Right renal pelvis (tissue), 4 donors: ENCODE measurements at places on chromosomes 13 and 19. TPM values are rescaled to one million over a fixed set of nuclear protein-coding genes. Genes with fewer than 3 reads are reported as not detected.

- no peak for DNase-seq
These were observed 12.4 kb downstream of the ERFL start for GRCh38 chr19:41915776-41916414.

DNA sequence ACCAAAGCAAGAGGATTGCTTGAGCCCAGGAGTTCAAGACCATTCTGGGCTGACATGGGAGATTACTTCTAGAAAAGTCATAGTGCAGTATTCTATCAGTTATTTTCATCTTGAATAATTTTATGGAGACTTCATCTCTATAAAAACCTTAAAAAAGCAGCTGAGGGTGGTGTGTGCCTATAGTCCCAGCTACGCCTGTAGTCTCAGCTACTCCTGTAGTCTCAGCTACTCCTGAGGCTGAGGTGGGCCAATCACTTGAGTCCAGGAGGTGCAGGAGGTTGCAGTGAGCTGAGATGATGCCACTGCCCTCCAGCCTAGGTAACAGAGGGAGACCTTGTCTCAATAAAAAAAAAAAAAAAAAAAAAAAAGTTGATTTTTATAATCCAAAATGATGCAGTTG is 22.1 kb upstream of the KCTD4 start:
- DNase-seq = no peak

GRCh38 chr13:40589285-40590109 is 76.9 kb downstream of the FOXO1 start:
- peak; percentile 12 for DNase-seq

B3GNT8 gene
- 4.1 TPM for polyA plus RNA-seq

CADM4 gene
- polyA plus RNA-seq = 48.7 TPM

GRCh38 chr13:49838989-49839388 is 46.5 kb upstream of the KPNA3 start:
- no peak for DNase-seq

DNA sequence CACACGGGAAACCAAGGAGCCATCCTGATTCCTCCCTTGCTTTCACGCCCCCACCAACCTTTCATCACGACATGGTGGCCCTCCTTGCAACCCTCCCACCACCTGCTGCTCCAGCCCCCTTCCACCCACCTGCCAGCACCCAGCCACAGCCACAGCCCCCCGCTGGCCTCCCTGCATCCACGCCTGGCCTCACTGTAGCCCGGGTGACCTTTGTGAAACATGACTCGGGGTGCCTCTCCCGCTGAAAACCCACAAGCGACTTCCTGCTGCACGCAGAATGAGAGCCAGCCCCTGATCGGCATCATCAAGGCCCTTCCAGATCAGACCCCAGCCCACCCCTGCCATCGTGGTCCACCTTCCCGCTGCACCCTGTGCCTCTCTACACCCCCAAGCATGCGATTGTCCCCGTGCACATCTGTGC is 14.9 kb downstream of the POP4 start:
- no peak for DNase-seq

CACNG7 gene
- 0.86 TPM for polyA plus RNA-seq

CEBPA gene
- 3.9 TPM for polyA plus RNA-seq

- no peak for DNase-seq
These were observed 465.1 kb upstream of the PCDH20 start for GRCh38 chr13:61880578-61881283.

- no peak for DNase-seq
These were observed 167.1 kb downstream of the LMO7 start for GRCh38 chr13:75803164-75803611.

FAM98C gene
- polyA plus RNA-seq = 13.2 TPM

DNA sequence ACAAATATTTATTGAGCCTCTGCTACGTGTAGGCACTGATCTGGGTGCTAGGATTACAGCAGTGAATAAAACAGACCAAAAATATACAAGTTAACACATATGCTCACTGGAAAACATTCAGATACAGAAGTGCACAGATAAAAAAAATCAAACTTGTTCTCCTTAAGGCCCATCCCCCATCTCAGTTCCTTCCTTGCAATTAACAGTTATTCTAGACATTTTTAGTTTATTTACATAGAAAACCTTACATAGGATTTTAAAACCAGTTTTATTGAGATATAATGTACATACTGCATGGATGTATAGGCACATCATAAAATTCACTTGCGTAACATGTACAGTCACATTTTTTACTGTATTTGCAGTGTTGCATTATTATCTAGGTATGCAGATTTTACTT is 36.5 kb upstream of the HMGB1 start:
- no peak for DNase-seq

GRCh38 chr13:99426426-99426825 is 74.8 kb upstream of the TM9SF2 start:
- DNase-seq = no peak

DNA sequence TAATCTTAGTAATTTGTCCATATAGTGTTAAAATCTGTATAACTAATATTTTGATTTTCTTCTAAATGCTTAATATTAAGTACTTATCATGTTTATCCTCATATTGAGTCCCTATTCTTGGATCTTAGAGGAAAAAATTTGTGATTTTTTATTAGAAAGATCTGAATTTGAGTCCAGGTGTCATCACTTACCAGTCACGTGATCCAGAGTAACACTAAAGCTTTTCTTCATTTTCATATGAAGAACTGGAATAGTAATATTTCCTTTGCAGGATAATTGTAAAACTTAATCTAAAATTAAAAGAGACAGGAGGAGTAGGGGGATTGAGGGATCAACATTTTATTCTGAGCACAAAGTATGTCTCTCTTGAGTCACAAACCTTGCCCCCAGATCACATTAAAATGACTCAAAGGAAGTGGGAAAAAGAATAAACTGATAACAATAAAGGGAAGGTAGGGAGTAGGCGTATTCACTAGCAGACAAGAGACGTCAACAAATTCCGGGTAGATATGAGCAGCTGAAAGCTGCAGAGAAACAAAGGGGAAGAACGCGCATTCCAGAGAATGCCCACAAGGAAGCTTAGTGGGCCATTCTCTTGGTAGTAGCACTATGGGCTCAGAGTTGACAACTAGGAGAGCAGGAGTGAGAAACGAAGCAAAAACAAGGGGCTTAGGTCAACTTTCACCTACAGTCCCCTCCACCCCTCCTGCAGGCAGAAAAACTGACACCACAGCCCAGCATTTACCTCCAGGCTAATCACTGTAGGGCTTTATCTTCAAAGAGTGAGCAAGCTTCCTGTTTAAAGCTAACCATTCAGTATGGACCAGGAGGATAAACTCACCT is 123.1 kb downstream of the SPRY2 start:
- DNase-seq = no peak

ANKRD24 gene
- 1.4 TPM for polyA plus RNA-seq

- DNase-seq = no peak
These were observed 1436.4 kb downstream of the UQCRFS1 start for GRCh38 chr19:27776524-27776923.

DNA sequence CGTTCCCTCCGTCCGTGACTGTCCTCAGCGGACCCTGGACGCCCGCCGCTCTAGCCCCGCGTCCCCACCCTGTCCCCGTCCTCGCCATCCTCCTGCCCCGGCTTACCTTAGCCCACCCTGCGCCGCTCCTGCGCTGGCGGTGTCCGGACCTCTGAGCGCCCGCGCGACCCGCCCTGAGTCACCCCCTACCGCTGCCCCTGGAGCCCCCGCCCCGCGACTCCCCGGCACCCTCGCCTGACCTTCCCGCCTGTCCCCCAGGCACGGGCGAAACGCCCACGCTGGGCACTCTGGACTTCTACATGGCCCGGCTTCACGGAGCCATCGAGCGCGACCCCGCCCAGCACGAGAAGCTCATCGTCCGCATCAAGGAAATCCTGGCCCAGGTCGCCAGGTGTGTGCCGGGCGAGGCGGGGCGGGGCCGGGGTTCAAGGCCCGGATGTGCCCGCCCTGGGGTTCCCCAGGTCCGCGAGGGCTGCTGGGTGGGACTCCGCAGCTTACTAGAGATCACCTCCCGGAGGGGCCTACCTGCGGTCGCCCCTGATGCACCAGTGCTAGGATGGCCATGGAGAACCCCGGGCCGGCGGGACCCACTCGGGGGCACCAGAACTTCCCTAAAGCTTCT is 5.1 kb downstream of the HMG20B start:
- DNase-seq = no peak

- DNase-seq = no peak
These were observed 14.5 kb upstream of the ATP11A start for GRCh38 chr13:112675366-112675756.

DNA sequence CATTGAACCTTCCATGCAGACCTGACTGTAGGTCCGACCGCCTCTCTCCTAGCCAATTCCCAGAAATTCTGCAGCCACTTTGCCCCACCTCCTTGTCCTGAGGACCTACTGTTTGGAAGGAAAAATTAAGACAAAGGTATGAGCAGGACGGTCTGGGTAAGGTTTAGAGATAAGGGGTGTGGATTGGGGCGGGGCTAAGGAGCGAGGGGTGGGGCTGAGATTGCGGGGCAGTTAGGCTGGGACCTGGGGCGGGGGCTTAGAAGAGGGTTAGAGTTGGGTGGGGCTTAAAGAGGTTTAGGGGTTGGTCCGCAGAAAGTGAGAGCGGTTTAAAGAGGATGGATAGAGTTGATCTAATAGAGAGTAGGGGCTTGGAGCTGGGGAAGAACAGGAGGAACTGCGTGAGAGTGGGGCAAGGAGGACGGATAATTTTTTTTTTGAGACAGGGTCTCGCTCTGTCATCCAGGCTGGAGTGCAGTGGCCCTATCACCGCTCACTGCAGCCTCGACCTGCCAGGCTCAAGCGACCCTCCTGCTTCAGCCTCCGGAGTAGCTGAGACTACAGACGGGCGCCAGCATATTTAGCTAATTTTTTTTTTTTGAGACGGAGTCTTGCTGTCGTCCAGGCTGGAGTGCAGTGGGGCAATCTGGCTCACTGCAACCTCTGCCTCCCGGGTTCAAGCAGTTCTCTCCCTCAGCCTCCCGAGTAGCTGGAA is 1.7 kb upstream of the ZNF865 start:
- no peak for DNase-seq

TJP3 gene
- polyA plus RNA-seq = 8.4 TPM

- DNase-seq = no peak
These were observed 324.5 kb upstream of the NBEA start for GRCh38 chr13:34617473-34618083.

DNA sequence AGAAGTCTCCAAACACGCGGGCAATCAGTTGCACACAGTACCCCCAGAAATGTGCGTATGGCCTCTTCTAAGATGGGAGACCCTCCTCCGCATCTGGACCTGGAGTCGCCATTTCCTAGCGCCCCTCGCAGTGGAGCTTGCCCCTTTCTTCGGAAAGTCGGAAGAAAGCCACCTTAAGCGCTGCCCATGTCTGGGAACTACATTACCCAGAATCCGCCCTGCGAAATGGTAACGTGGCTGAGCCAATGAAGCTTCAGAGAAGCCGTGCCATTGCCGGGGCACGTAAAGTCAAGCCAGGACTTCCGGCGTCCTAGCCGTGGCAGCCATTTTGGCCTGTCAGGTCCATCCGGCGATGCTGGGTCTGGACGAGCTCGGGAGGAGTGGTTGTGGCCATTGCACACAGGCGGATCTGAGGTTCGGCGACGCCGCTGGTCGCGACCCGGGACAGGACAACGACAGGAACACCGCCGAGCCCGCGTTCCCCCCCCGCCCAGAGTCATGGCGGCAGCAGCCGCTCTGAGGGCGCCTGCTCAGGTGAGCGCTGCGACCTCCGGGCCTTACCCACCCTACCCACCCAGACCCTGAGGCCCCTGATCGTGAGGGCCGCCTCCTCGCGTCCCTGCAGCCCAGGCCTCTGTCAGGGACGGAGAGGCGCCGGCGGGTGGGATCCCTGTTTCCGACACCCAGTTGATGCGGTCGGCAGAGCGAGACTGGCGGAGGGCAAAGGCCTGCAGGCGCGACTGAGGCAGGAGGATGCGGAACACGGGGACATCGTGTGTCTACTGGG is at the start of gene ZNF586:
Gene ZNF586, plus strand, starts transcription at position 332 of the 787 bp plus-strand sequence. Its CDS starts 167 bp downstream, at position 499.
- DNase-seq = peak; percentile 84

DNA sequence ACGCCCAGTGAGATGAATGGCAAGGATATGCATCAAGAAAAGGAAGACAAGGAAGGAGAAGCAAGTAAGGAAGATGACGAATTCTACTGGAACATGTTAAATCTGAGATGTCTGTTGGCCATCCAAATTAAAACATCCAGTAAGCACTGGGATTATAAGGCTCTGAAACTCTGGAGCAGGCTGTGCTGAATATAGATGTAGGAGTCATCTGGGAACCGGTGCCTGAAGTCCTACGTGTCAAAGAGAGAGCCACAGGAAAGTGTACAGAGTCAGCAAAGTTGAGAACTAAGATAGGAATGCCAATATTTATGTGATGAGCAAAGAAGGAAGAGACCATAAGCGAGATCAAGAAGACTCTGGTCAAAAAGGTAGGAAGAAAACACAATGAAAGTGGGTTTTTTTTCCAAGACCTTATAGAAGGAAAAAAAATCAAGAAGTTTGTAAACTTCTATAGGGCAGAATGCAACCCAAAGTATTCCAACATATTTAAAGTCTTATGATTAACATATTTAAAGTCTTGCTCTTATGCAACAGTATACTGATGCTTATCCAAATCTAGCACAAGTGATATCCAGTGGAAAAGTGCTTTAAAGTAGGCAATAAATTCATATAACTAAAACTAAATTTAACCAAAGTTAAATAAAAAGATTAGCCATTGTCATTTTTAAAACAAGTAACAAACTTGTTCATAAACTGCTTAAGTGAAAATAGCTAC is 51.2 kb upstream of the EEF1AKMT1 start:
- DNase-seq = no peak
